ENCODE measurements at places on chromosomes 5 and 9. TPM values are rescaled to one million over a fixed set of nuclear protein-coding genes. Genes with fewer than 3 reads are reported as not detected.

The CTXN3 gene
- total RNA-seq, result not detected

GRCh38 chr5:143677403-143677802, 134.6 kb upstream of the HMHB1 start:
- no peaks in the 10 kb centered on the region for H3K36me3 ChIP-seq
- no peaks in the 10 kb centered on the region for H3K27me3 ChIP-seq
- H3K4me3 ChIP-seq, result no peak overlapping the region
- no peak for DNase-seq
- no peaks in the 10 kb centered on the region for H3K4me1 ChIP-seq

- no peaks in the 10 kb centered on the region for H3K4me1 ChIP-seq
- no peak overlapping the region for H3K27ac ChIP-seq
Measured at GRCh38 chr9:93990448-93990847, 35.3 kb upstream of the BARX1 start.

- H3K36me3 ChIP-seq, result no peaks in the 10 kb centered on the region
- H3K4me3 ChIP-seq, result no peak overlapping the region
- H3K4me1 ChIP-seq, result no peaks in the 10 kb centered on the region
- H3K27me3 ChIP-seq, result no peaks in the 10 kb centered on the region
- H3K27ac ChIP-seq, result no peak overlapping the region
Measured at GRCh38 chr5:146699138-146699537, 179.4 kb downstream of the PPP2R2B start.

- peaks cover 28% of the 10 kb centered on the region for H3K27me3 ChIP-seq
- no peak overlapping the region for H3K27ac ChIP-seq
- H3K4me3 ChIP-seq, result no peak overlapping the region
Measured at GRCh38 chr5:38190111-38190510, 68.2 kb upstream of the EGFLAM start.

Measured in stomach (tissue), 19 donors.